ENCODE measurements at places on chromosomes 7 and 10.

GRCh38 chr7:157009778-157010587, 480 bp downstream of the MNX1 start:
- no peak for DNase-seq

DNA sequence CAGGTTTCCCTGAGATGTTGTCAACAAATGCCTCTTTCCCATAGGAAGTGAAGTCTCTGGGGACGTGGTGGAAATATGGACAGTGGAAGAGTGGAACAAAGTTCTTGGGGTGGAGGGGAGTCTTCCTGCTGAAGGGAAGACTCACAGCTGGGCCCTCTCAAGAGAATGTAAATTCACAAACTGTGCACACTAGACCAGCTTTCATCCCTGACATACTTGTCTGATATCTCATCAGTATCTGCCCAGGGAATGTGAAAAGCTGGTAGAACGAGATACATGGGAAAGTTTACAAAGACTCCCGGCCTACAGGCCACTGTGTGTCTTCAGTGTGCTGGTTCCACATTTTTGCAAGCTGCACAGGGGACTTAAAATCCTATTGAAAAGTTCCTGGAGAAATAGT, 16.7 kb upstream of the CCDC3 start:
- no peak for DNase-seq

DNA sequence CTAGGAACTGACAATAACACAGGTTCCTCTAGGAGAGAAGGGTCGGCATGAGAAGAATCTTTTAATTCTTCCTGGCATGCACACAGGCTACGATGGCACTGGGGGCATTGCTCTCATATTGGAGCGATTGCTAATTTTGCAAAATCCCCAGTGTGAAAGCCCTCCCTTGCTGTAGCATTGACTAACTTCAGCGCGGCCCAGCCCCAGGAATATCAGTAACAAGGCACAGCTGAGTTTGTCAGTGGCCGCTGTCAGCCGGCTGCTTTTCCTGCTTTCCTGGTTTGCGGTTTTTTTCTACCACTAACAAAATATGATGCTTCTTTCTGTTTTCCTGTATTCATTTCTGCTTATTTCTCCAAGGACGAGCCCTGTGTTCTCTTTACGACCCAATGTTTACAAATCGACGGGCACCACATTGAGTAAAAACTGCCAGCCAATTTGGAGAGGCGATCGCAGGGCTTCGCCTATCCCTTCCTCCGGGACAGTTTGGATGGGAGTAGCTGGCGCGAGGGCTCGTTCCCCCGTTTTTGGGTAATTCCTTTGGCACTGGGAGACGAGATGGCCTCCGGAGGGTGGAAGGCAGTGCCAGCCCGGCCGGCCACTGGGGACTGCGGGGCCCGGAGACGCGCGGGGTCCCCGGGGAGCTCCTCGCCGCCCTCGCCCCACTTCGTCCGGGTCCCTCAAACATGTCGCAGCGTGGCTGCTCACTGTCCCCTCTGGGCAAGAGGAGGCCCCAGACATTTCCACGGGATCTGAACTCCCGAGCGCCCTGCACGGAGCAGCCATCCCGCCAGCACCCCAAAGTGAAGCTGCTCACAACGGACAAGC, 967 bp downstream of the ADARB2 start:
- DNase-seq = no peak

- DNase-seq = no peak
Observed at GRCh38 chr10:59109826-59110225, 66.6 kb upstream of the PHYHIPL start.

DNA sequence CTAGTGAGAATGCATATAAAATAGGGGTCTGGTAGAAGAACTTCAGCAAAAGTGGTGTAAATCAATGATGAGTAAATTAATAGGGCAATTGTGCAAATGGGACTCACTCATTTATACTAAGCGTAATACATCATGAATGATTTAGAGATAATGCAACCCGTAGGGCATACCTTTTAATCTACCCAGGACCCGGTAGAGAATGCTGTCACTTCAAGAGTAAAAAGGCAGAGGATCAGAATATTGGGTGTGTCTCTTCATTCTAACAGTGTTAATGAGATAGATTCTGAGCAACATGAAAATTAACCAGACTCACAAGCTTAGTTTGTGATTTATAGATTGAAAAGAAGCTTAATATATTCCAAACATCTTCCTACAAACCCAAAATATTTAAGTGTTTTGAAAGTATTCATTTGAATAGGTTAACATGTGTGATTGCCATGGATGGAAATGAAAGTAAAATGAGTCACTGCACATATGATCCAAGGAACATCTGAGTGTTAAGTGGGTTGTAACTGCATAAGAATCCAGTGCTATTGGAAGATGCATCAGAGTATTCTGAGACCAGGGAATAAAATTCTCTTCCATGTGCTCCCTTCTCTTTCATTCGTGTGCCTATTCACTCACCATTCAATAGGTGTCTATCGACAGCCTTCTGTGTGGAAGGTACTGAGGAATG, 690.6 kb downstream of the AUTS2 start:
- no peak for DNase-seq
